CD4-positive, alpha-beta T cell treated with Interleukin-21 for 1 hour (primary cell): ENCODE measurements at places on chromosomes 1 and 21.

DNA sequence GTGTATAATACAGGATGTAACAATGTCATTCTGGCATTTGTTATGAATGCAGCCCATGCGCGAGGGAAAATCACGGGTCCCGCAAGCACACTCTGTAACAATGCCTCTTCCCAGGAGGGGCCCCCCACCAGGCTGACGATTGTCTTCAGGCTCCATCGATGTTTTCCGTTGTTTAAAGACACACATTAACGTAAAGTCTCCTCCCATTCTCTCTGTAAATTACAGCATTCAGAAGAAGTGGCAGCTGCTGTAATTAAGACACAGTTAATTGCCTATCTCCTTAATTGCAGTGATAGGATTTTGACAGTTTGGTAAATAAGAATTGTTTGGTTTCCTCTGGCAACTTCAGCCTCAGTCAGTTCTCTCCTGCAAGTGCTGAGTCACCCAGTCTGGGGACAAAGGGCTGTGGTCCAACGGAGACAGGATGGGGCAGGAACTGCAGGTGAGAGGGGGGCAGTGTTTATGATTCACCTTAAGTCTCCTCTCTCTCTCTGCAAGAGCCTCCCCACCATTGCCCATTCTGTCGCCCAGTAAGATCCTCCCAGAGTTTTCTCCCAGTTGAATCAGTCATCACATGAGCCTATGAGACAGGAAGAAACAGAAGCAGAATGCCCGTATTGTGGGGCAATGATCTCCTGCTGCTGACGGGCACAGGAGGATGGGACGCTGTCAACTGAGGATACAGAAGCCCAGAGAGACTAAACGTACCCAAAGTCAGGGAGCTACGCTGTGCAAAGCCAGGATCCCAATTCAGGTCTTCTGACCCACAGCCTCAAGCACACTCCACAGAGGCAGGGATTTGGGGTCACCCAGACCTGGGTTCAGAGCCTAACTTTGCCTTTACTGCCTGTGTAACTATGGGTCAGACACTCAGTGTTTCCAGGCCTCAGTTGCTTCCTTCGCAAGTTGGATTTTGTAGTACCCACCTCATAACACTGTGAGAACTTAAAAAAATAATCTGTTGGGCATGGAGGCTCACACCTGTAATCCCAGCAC lies 110.0 kb downstream of the ADSS2 start:
- no peak for DNase-seq

- no peak for DNase-seq
Observed at GRCh38 chr1:18802231-18802630, 57.2 kb downstream of the TAS1R2 start.

DNA sequence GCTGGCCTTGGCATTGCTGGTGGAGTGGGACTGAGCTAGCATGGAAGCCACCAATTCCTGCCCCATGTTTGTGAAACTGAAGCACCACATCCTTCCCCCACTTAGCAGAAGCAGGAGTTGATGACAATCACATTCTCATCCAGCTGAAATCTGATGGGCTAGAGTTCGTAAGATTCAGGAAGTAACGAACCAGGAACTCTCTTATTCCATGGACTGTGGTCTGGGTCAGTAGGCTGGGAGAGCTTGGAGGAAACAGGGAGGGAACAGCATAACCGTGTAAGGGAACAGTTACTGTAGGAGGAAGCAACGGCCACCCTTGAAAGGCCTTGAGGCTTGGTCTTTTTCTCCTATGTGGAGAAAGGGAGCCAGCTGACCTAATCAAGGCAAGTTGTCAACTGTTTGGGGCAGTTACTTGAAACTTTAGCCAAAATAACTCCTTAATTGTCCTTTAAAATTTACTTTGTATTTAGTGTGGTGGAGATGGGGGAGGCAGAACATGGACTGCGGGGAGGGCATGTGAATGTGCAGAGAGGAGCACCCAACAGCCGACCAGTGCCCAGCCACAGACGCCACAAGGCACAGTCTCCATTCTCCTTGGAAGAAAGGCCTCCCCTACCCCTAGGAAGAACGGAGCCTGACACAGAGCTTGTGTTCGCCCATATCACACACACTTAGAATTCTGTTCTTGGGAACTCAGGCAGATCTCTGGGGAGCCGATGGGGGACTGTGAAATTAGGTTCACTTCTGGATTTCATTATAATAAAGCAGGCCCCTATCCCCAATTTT lies 2.0 kb upstream of the COQ8A start:
- DNase-seq, result no peak

GRCh38 chr1:47594627-47595026 lies 156.8 kb downstream of the FOXD2 start:
- no peak for DNase-seq

DNA sequence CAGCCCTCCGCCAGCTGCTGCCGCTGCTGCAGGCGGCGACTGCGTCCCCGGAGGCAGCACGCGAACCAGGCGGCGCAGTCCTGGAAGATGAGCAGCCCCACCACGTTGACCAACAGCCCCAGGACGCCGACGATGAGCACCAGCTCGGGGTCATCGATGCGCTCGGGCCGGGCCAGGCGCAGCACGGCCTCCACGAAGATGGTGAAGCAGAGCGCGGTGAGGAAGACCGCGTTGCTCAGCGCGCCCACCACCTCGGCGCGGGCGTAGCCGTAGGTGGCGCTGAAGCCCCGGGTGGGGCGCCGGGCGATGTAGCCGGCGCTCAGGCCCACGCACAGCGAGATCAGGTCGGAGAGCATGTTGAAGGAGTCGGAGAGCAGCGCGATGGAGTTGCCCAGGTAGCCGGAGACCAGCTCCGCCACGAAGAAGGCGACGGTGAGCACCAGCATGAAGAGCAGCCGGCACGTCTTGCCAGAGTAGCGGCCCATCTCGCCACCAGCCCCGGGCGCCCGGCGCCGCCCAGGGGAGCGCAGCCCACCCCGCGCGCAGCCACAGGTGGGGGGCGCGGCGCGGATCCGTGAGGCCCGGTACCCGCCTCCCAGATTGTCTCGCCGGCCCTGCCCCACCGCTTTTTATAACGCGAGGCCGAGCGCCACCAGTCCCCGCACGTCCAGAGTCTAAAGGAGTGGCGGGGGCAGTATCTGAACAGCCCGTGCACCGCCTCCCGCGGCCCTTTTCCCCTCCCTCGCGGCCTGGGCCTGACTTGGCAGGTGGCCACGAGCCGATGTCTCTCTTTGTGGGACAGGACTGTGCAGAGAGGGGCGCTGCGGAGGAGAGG lies at the start of gene SLC30A10:
Gene SLC30A10, minus strand, starts transcription at position 602 of the 835 bp plus-strand sequence. Its CDS starts 117 bp downstream, at position 485.
- no peak for DNase-seq

DNA sequence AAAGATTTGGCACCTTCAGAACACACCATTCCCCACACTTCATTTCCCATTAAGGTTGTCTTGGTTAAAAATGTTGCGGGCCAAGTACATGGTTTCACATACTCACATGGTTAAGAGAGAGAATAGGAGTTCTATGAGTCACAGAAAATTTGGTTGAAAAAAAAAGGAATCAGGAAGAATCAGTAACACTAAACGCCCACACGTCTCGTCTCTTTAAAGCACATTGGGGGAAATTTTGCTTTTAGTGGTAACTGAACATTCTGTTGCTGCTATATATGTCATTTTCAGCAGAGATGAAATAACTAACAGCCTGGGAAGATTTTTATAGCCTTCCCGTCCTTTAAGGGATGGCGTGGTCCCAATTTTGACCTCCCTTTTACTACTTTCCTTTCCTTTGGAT lies 132.9 kb upstream of the ERG start:
- DNase-seq, result no peak

DNA sequence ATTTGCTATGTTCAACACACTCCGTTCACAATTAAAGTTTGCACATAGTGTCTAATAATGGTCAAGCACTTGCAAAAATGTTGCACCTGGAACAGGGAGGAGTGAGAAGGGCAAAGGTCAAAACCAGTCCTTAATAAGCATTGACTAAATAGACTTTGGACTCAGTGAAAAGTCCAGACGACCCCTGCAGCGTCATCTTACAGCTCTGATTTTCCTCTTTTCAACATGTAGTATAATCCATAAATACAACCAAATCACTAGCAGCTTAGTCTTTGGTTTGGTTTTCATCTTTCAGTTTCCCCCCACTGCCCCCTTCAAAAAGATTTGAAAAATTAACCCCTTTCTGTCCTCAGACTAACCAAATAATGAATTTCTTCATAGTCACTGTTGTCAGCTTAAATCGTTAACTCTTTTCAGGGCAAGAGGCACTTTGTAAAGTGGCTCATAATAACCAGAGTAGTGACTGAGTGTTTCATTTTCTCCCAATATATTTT lies 290.3 kb downstream of the PTPRC start:
- no peak for DNase-seq

DNA sequence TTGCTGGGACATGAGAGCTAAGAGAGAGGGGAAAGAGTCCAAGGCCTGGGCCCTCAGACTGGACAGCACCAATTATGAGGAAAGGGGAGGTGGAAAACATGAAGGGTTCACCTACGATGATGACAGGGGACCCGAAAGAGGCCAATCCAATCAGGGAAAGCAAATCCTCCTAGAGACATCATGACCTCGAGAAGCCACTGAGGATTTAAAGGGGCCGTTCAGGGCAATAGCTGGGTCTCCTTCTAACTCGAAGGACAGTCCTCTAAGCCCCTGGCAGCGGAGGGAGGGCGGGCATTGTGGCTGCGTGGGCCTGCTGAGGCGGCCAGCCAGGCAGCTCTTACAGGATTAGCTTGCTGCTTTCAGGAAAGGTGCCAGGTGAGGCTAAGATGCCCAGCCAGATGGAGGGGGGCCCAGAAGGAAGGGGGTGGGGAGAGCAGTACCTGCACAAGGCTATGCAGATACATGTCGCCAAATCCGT lies 7.4 kb downstream of the MEF2D start:
- DNase-seq, result no peak
